D341Med (cell line): ENCODE measurements at places on chromosomes 3 and 15.

GRCh38 chr3:17847156-17847555 lies 104.7 kb upstream of the TBC1D5 start:
- no peak for DNase-seq

DNA sequence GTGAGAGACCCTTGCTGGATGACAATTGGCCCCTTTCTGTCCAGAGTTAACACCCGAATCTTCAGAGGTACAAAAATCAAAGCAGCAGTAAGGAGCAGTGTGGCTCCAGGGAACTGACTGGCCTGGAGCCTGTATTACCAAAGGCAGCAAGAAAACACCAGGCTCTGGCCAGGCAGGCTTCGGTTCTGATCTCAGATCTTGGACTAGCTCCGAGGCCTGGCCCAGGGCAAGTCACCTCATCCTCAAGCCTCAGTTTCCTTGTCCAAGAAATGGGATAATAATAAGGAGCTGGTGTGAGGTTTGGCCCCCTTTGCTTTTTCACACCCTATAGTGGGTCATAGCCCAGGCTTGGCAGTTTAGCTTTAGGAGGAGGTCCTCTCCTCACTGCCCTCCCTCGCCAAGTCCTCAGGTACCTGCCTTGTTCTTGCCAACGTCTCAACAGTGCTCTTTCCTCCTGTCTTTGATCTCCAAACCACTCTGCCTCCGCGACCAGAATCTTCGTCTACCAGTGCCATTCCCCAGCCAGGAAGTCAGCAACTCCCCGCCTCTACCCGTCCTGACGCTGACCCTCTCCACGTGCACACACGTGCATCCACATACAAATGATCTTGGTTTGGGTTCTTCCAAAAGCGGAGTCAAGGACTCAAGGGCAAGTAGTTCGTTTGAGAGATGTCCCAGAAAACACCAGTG lies 82.6 kb upstream of the TLE3 start:
- DNase-seq = no peak

DNA sequence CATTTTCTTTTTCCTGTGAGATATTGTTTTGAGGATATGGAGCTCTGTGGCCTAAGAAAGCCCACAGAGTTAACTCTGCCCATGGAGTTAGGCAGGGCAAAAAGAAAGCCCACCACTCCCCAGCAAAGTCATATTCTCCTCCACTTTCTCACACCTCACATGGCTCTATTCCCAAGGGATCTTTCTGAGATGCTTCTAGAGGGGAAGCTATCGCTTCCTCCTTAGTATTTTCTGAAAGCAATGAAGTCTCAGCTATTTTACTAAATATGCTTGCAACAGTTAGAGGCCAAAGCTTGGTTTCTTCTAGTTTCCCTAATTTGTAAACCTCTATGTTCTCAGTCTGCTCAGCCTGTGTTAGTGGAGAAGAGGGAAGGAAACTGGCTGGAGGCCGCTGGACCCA lies 80.3 kb upstream of the EOMES start:
- no peak for DNase-seq

GRCh38 chr3:139630542-139630941 lies 47.2 kb downstream of the NMNAT3 start:
- no peak for DNase-seq

- peak; percentile 45 for DNase-seq
These were observed 302.5 kb upstream of the AZI2 start for GRCh38 chr3:28651159-28651558.

- no peak for DNase-seq
These were observed 163.9 kb downstream of the DCLK3 start for GRCh38 chr3:36600404-36600803.

GRCh38 chr3:76212679-76213078 lies 427.3 kb upstream of the ZNF717 start:
- DNase-seq = no peak

GRCh38 chr15:98428253-98428989 lies 219.9 kb upstream of the IGF1R start:
- DNase-seq = peak; percentile 94

GRCh38 chr3:8218353-8218940 lies 283.2 kb upstream of the LMCD1 start:
- no peak for DNase-seq

DNA sequence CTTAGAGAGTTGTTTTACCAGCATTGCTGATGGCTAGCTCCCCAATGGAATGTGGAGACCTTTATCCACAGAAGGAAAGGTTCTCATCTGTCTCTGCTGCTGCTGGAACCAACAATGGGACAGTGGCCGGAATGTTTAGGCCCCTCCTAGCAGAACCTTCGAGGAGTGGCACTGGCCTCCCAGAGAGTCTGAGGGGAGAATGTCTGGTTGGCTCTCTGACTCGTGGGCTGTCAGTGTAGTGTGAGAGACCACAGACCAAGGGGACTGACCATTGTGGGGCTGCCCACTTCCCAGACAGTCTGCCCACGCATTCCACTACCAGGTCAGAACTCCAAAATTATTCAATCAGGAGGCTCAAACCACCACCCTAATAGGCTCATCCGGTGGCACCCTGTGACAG lies 5.1 kb downstream of the RASL12 start:
- no peak for DNase-seq

DNA sequence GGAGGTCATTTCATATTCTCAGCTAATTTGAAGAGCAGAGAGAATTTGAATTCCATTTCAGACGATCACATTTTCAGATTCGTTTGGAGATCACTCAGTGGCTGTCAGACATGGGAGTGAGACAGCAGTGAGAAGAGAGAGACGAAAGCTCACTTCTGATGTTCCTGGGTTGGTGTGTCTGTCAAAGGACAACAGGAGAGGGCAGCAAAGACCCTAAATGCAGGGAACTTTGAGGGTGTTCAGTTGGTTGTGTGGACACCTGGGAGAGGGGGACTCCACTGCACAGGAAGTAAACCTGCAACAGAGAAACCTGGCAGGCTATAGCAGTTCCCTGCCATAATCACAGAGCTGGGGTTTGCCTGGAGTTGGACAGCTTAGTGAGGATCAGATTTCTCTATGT lies 675.1 kb downstream of the SQOR start:
- DNase-seq = no peak

- DNase-seq = no peak
These were observed 488 bp downstream of the THSD4 start for GRCh38 chr15:71115567-71116351.

DNA sequence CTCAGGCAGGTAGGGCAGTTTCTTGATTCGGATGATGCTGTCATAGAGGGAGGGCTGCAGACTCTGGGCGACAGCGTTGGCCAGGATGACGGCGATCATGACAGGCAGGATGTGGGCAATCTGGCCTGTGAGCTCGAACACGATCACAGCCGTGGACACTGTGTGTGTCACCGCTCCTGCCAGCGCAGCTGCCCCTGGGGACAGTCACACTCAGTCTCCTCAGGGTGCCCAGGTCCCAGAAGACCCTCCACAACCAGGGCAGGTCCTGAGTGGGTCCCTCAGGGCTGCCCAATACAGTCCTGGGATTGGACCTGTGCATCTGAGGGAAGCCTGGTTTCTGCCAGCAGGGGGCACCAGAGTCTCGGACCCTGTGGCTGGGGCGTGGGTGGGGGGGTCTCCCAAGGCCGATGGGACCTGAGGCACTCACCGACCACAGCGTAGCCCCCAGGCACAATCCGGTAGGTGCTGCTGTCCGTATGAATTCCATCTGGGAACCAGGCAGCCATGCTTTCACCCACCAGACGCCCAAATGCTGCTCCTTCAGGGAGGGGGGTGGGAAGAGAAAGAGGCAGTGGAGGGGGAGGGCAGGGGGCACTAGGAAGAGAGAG lies 7.2 kb downstream of the CLCN2 start:
- peak; percentile 85 for DNase-seq

- no peak for DNase-seq
These were observed 48.9 kb downstream of the GASK1A start for GRCh38 chr3:43028001-43028400.

- DNase-seq = peak; percentile 51
These were observed 730 bp upstream of the ZNF710 start for GRCh38 chr15:90000186-90001001.

- DNase-seq = no peak
These were observed 66.7 kb downstream of the GLB1 start for GRCh38 chr3:33030246-33030645.

GRCh38 chr3:88059380-88060170 lies 520 bp downstream of the ZNF654 start:
- peak; percentile 73 for DNase-seq

DNA sequence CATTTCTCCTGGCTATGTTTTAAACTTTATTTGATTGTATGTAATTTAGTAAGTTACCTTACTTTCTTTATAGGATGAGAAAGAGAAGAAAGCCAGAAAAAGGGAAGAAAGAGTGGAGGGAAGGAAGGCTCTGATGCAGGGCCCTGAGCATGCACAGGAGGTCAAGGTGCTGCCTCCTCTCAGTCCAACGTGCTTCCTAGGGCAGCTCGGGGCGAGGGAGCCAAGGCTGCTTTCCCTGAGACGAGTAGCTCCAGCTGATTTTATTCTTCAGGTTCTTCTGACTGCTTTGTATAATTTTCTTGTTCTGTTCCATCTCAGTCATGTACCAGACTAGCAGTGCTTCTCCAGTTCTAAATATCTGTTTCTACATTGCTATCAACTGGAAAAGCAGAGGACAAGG lies 3.4 kb downstream of the CORO2B start:
- no peak for DNase-seq

DNA sequence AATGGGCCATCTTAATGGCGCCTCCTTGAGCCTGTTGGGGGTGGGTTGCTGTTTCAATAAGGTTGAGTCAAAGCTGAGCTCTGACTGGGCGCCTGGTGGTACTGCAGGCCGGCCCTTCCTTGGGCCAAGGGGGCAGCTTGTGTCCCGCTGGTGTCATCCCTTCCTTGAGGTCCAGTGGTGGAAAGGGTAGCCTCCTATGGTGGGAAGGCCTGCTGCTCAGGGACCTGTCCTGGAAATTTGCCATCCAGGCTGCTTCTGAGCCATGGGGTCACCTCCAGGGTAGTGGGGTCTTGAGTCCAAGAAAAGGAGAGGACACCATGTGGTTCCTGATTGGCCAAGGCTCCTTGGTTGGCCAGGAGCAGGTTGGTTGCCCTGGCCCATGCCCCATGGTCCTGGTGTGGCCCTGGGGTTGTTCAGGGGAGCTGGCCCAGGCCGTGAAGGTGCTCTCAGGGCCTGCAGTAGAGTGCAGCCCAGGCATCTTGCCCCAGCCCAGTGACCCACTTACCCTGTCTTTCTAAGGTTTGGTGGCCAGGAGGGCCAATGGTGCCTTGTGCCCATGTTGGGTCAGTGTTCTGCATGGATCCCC lies 188.7 kb downstream of the UBE3A start:
- DNase-seq = peak; percentile 9

GRCh38 chr15:73952913-73953750 lies 26.9 kb downstream of the LOXL1 start:
- DNase-seq = no peak

DNA sequence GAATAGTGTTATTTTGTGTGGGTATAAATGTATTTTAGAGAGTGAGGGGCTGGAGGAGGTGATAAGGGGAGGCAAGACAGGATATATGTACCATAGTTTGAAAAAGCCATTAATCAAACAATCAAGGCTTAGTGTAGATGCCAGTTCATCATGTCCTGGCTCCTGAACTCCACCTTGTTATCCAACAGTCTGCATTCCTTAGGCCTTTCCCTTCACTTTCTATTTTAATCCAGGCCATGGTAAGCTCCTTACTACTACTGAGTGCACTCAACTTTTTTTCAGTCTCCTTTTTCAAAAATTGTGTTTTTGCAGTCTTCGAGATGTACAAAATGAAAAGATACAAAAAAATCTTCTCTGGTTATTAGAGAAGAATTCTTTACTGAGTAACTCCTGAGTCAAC lies 700.5 kb upstream of the NAALADL2 start:
- no peak for DNase-seq

GRCh38 chr3:179076243-179077027 lies 4.8 kb upstream of the ZMAT3 start:
- DNase-seq = no peak

GRCh38 chr3:156291272-156292123 lies 171.1 kb downstream of the KCNAB1 start:
- DNase-seq = peak; percentile 83

GRCh38 chr3:55569033-55569599 lies 82.0 kb upstream of the WNT5A start:
- DNase-seq = no peak

DNA sequence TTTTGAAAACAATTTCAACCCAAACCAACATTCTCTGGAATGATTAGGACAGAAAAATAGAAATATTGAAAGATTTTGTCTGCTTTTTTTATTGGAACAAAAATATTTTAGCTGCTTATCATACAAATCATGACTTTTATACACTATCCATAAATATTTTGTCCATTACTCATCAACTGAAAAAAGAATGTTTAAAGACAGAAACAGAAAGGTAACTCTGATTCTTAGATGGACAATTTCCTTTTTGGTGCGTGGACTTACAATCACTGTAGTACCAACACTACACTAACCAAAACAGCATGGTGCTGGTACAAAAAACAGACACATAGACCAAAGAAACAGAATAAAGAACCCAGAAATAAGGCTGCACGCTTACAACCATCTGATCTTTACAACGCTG lies 582.8 kb upstream of the CCDC54 start:
- no peak for DNase-seq

DNA sequence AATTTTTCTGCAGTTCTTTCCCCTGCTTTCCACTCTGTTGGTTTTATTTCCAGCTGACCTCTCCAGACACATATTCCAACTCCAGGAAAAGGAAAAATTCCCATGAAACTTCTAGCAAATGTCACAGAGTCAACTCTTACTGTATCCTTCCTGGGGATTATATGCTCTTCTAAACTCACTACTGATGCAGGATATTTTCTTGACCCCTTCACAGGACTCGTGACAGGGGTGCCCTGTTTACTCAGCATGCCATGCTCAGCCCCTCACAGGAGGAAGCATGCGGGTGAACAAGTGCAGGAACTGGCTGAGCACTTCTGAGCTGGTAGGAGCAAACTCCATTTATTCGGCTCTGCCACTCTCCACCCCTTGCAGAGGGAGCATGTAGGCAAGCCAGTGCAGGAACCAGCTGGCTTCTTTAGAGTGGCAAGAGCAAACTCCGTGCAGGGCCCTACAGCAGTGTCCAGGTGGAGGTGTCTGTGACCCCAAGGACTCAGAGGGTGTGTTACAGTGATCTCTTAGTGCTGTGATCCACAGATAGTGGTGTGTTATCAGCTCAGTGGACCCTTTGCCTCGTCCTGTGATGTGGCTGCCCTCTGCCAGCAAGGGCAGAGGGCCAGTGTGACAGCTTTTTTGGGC lies 413.6 kb upstream of the GRM7 start:
- DNase-seq = no peak
